ENCODE measurements at places on chromosomes 6 and 20. TPM values are rescaled to one million over a fixed set of nuclear protein-coding genes. Genes with fewer than 3 reads are reported as not detected.

CST4 gene
- total RNA-seq: not detected

SNAI1 gene
- 0.30 TPM for total RNA-seq

TINAG gene
- not detected for total RNA-seq

RBPJL gene
- not detected for total RNA-seq

KCNG1 gene
- total RNA-seq: 108 TPM

EYA2 gene
- total RNA-seq: not detected

SLC44A4 gene
- 0.30 TPM for total RNA-seq

LZTS3 gene
- 3.0 TPM for total RNA-seq

RIPPLY2 gene
- not detected for total RNA-seq

WFDC5 gene
- total RNA-seq: not detected

HEY2 gene
- 0.05 TPM for total RNA-seq

PPP1R16B gene
- total RNA-seq: 0.30 TPM

AVP gene
- not detected for total RNA-seq

SLC22A7 gene
- not detected for total RNA-seq

TMEM217 gene
- total RNA-seq: 1.2 TPM

SMPD2 gene
- 10.7 TPM for total RNA-seq

TSPO2 gene
- total RNA-seq: not detected

Data from smooth muscle cell of the umbilical artery (primary cell).